RWPE1 (cell line): ENCODE measurements at places on chromosomes 5 and 9.

DNA sequence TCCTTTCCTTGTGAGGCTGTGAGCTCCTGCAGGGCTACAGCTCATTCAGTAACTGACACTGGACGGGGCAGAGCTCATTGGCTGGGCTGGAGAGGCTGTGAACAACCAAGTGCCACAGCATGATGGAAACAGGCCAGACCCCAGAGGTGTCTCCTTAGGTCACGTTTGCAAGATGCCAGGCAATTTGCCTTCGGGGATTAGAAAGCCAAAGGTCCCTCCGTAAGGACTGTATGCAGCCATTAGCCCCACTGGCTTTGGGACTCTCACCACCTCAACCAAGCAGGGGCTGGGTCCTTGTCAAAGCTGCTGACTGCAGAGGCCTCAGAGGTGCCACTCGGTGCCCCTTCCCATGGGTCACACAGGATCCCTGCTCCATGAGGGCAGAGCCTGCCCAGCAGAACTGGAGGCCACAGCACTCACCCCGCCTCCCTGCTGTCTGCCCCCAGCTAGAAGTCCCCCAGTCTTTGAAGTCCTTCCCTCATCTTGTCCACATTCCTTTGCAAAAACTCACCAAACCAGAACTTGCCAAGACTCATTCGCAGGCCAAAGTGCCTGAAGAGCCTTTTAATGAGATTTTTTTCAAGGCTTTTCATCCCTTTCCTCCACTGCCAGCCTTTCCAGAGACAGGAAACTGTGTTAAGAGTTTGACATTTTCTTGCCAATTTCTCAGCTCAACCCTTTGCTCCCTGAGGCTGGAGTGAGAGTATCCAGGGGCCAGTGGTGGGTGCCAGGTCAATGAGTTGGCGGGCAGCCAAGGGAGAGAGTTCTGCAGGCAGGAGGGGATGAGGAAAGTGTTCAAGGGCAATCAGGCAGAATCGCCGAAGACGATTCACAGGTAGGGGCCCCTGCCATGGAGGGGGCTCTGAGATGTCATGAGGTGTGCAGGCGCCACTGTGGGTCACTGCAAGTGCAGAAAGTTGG is 39.7 kb upstream of the SLC25A51 start:
- DNase-seq = peak; percentile 54

- no peak for DNase-seq
Measured at GRCh38 chr9:7273575-7273974, 515.8 kb downstream of the KDM4C start.

- DNase-seq = no peak
Measured at GRCh38 chr9:136138566-136138965, 19.9 kb upstream of the TMEM250 start.

GRCh38 chr9:134916161-134916665 is 1.5 kb downstream of the FCN1 start:
- DNase-seq = no peak
